ENCODE measurements at places on chromosomes 16 and 17.

DNA sequence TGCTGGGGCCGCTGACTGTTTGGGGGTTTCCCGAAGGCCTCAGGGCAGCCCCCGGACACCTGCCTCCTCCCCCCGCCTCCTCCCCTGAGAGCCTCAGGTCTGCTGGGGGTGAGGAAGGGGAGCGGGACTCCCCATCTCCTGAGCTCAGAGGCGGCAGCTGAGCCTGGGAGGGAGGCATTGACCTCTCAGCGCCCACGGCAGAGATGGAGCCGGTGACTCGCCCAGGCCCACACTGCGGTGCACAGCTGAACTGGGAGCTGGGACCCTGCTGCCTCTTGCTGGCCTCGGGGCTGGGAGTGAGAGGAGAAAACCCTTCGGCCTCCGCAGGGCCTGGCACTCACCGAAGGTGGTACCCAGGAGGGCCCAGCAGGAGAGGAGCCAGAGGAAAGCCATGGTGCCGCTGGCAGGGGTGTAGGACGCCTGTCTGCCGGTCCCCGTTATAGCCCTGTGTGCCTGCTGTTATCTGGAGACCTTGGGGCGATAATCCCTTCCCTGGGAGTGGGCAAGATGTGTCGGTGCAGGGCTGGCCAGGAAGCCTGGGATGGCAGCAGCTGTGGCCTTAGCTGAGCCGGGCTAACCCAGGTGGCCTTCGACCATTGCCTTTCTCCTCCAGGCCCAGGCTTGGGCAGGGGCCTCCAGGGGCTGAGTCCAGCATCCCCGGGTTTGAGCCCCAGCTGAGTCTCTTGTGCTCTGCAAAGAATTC, at the start of gene CTRB2:
Gene CTRB2 (minus strand): TSS at position 413 of the 703 bp plus-strand sequence. CDS start 20 bp downstream, at position 393.
- no peak for DNase-seq

- no peak for DNase-seq
Observed at GRCh38 chr16:50888486-50889261, 146.8 kb downstream of the CYLD start.

GRCh38 chr17:68595986-68596385, 5.2 kb downstream of the FAM20A start:
- no peak for DNase-seq

DNA sequence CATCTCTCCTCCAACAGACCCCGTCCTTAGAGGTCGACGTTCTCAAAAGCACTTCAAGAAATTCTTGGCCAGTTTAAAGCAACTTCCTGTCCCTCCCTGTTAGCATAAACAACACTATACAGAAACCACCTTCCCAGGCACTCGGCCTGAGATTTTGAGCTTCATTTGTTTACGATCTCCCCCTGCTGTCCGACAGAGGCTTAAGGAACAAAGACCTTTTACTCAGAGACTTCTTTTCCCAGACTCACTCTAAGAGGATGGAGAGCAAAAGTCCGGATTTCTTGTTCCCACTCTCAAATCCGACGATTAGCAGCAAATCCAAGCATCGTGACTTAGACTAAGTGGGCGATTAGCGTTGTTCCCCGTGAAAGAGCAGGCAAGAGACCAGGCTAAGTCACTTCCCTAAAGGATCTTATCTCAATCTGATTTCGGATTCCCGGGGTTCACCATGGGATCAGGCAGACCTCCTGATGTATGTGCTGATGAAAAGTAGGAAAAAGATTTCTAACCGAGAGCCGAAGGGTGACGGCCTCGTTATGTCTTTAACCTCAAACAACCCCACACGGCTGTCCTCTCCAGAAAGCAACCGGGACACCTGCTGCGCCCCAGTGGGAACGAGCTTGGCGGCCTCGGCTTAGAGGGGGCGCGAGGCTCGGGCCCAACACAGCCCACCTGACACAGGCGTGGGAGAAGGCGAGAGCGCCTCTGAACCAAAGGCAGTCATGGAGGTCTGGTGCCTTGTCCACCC, 598 bp downstream of the INPP5K start:
- DNase-seq: peak; percentile 83

DNA sequence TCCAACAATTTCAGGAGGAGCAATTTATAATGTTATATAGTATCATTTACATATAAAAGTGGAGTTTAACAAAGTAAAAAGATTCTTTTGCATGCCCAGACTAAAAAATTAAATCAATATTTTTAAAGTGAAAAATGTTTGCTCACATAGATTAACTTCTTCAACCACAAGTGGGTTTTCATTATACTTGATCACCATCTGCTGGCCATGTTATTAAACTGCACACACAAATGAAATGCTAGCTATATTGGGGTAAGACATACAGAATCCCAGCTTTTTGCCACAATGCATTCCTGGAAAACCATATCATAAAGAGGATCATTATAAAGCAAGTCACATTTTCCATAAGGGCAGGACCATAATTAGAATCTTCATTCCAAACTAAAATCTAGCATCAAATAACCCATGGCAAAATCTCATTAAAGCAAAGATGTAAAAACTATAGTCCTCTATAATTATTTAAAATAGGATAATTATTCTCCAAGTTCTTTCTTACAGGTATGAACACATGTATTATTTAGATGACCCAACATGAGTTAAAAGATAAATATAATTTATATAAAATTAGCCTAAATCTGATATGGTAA, 26.3 kb downstream of the CEP112 start:
- peak; percentile 70 for DNase-seq

- no peak for DNase-seq
Observed at GRCh38 chr16:27373312-27373711, 28.7 kb upstream of the IL21R start.

- peak; percentile 37 for DNase-seq
Observed at GRCh38 chr17:76121932-76122430, 18.4 kb upstream of the EXOC7 start.

DNA sequence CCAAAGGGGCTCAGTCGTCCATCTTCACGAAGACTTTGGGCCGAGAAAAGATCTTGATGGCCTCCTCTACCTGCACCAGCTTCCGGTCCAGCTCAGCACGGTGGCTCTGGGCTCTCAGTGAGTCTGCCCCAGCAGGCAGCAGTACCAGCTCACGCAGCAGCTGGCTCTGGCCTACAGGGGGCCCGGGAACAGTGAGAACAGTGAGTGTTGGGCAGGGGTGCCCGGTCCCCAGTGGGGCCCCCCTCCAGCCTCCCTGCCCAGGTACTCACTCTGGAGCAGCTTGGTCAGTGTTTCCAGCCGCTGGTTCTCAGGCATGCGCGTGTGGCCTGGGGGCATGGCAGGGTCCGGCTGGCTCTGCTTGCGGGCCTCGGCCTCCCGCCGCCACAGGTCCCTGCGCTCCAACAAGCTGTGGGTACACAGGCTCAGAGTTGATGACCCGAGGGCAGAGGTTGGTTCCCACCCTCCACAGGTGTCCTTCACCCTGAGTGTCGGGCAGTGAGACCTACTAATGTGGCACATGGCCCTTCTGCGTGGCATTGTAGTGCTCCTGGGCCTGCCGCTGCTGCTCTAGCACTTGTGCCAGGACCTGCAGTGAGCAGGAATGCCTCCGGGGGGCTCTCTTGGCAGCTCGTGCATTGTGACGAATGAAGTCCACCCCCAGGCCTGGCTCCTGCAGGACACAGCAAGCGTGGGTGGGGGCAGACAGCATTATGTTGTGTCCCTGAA, 2.6 kb downstream of the PARD6A start:
- DNase-seq: no peak

- peak; percentile 94 for DNase-seq
Observed at GRCh38 chr17:8488901-8489300, 53.2 kb downstream of the NDEL1 start.

GRCh38 chr16:11692651-11693050, 24.4 kb downstream of the SNN start:
- DNase-seq: no peak

DNA sequence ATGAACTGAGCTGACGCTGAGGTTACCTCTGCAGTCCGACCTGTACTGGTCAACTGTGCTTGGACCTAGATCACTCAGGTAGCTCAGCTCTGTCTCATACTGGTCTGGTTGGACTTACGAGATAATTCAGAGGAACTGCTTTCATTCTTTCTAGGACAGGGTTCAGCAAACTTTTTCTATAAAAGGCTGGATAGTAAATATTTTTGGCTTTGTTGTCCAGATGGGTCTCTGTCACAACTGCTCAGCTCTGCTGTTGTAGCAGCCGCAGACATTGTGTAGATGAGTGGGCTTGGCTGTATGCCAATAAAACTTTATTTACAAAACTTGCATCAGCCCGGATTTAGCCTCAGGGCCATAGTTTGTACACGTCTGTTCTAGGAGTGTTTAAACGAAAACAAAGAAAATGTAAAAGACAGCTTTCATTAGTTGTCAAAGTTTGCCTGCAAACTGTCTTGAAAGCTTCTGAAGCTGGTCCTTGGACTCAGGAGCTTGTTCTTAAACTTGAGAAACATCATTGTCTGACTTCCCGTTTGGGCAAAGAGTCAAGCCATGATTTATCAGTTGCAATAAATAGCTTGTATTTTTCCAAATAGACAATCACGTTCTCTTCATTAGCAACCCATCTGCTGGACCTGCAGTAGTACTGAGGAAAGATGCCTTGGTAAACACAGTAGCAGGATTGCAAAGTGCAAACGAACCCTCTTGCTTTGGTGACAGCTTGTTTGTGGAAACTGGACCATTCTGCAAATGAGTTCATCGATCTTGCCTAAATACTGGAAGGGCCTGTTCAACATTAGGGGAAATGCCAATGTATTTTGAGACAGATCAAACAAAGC, 253.4 kb downstream of the SNX29 start:
- DNase-seq: peak; percentile 18

- DNase-seq: no peak
Observed at GRCh38 chr16:81593481-81593880, 148.9 kb downstream of the CMIP start.

DNA sequence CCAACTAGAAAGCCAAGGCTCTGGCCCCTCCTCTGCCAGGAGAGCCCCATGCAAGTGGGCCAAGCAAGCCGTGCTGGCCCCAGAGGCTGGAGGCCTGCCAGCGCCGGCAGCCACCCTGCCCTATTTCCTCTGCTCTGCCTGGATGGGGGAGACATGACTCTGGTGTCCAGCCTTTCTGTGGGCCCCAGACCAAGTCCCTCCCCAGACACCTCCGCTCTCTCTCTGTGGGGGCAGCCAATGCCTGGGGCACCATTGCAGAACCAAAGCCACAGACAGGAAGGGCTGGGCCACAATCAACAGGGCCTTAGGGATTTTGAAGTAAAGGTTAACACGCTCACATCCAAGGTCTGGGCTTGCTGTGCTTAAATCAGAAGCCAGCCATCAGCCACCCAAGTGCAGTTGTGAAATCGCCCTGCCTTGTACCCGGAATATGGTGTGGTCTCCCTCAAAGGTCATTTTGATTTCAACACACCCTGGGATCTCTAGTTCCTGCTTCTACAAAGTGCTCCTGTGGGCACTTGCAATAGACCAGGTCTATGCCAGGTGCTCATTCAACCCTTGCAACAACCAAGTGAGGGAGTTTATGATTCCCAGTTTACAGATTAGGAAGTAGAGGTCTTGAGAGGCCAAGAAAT, 63.5 kb upstream of the TEX2 start:
- DNase-seq: no peak

DNA sequence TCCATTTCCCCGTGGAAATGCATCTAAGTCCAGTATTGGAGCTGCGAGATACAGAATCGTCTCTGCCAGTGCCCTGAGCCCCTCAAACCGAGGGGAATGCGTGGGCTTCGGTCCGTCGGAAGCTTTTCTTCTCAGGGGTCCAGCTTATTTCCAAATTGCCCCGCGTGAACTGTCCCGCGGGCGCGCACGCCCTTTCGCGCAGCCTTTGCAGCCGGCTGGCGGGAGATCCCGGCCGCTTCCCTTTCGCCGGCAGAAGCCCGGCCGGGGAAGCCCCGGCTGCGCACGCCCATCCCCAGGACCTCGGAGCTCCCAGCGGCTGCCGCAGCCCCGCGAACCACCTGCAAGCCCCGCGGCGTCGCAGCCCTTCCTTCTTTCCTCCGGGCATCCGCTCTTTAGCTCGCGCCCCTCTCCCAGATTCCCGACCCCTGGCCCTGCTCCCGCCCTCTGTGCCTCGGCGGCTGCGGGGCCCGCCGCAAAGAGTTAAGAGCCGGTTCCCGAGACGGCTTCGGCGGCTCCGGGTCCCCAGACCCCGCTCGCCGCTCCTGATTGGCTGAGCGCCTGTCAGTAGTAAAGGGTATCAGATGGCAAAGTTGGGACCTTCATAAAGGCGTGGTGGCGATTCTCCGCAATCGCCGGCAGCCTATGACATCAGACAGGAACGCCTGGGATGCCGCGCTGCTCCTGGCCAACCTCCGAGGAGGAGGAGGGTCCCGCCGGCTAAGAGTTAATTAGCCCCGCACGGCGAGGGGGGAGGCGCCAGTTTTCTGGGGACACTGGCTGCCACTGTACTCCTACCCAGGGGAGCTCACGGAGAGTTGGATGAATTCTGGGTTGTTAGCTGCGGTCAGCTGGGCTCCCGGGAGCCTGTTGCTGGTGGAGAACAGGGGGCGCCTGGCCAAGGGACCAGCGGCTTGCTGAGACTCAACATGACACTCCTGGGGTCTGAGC, at the start of gene MYOCD:
Gene MYOCD (plus strand): TSS at position 628 of the 948 bp plus-strand sequence. CDS start 299 bp downstream, at position 927.
- peak; percentile 93 for DNase-seq

DNA sequence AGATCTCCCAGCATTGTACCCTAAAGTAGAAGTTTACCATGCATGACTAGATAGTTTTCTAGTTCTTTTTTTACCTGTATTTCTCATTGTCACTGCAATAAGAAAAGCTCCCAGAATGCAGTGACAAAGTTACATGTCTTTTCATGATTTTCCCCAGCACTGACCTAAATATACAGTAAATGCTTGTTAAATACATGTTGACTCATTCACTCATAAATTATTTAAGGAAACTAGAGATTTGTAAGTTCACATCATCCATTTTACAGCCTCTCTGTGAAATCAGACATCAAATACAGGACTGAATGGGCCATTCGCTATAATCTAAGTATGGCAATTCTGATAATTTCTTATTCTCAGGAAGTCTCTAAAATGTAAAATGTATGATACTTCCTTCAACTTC, 258.9 kb upstream of the AXIN2 start:
- DNase-seq: no peak

DNA sequence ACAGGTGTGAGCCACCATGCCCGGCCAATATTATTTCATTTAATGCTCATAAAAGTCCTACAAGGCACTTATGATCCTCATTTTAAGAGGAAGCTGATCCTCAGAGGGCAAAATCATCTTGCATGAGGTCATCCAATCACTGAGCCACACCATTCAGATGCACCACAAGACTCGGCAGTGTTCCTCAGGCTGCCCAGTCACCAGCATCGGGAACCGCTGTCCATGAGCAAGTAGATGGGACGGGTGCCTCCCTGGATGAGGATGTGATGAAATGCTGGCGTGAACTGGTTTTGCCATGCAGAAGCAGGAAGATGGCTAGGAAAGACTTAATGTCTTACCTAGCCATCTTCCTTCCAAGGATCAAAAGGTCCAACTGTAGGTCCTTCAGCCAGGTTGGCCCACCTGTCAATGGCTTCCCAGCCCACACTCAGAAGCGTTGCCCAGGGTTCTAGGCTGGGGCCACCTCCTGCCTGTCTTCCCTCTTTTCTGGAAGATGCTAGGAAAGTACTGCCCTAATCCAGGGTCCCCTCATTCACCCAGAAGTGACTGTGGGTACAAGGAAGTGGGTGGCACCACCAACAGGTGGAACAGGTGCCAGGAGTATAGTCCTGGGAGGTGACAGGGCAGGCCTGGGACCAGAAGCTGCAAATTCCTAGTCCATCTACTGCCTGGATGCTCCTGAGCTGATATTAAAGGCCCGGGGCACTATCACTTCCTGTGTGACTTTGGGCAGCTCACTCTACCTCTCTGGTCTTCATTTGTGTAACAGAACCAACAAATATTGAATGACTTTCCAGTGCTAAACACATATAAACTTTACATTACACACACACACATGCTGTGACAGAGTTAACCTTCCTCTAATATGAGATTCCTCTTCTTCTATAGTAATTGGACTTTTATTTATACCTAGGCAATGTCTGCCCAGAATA, 32.2 kb upstream of the CRYBA1 start:
- no peak for DNase-seq
